Activated CD8-positive, alpha-beta memory T cell treated with anti-CD3 and anti-CD28 coated beads for 4 hours (primary cell): ENCODE measurements at places on chromosomes 3 and 15.

- DNase-seq: peak; percentile 3
Observed at GRCh38 chr15:98518823-98519561, 129.3 kb upstream of the IGF1R start.

DNA sequence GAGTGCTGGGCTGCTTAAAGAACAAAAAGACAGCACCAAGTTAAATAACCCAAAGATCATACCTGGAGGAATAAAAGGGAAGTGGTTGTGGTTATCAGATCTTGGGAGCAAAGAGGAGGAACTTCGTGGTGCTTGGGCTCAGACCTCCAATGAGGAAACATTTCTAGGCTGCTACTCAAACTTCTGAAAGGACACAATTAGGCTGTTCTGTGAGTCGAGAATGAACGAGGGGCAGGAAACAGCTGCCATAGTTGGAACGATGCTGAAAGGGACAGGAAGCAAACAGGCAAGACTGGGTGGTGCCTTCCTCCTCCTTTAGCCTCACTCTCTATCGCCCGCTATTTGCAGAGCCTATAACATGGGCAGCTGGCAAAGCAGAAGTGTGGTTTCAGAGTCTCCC is 276.3 kb upstream of the ARRDC4 start:
- no peak for DNase-seq

- DNase-seq: peak; percentile 41
Observed at GRCh38 chr15:75452865-75453702, 1.6 kb upstream of the SIN3A start.

- DNase-seq: no peak
Observed at GRCh38 chr3:123281406-123281805, 79.7 kb downstream of the SEC22A start.

DNA sequence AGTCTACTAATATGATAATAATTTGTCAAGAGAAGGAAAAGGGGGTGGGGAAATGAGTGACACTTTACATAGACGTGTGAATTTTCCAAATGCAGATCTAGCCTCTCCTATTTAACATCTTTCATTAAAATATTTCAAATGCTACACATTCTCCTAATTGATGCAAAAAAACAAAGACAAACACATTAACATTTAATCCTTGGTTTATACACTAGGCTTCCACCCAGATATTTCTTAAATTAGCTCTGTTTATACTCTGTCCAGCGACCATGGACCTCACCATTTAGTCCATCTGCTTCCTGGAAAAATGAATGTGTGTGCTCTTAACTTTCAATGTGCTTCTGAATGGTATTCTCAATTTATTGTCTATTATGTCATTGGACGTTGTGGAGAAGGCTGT is 409.9 kb downstream of the LSAMP start:
- DNase-seq: no peak

- DNase-seq: no peak
Observed at GRCh38 chr3:31364711-31365110, 168.0 kb upstream of the STT3B start.

- DNase-seq: no peak
Observed at GRCh38 chr3:62073038-62073437, 300.3 kb downstream of the FEZF2 start.

GRCh38 chr3:105614288-105615030 is 247.8 kb downstream of the ALCAM start:
- DNase-seq: no peak

DNA sequence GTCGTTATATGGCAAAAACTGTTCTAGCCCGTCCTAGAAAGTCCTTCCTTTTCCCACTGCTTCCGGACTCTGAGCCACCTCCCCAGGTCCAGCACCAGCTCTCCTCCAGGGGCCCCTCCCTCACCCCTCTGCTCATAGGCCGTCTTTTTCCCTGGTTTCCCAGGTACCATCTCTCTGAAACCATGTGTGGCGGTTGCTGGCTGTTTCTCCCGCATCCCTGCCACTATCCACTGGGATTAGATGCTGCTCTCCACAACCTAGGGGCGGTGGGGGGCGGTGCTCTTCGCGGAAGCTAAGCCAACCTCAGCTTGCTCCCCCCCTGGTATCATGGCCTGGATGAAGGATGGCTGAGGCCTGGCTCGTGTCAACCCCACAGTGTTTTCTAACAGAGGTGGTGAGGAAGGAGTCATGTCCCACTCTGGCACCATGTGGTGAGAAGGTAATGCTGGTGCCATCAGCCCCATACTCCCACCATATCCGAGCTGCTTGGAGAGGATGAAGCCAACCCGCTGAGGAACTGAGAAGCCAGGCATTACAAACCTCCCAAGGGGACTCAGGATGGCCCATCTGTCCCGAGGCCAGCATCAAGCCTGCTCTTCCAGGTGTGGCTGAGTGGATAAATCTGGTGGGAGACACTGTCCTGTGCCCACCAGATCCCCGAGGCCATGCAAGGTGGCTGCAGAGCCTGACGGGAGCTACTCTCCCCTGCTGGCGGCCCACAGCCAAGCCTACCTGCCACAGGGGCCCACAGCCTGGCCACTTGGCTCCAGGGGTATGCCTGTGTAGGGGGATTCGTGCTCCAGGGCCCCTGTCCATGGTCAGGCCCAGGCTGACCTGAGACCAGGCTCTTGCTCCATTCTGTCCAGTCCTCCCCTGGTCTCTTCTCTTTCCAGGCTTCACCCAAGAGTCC is 27.9 kb upstream of the SLC41A3 start:
- DNase-seq: no peak

DNA sequence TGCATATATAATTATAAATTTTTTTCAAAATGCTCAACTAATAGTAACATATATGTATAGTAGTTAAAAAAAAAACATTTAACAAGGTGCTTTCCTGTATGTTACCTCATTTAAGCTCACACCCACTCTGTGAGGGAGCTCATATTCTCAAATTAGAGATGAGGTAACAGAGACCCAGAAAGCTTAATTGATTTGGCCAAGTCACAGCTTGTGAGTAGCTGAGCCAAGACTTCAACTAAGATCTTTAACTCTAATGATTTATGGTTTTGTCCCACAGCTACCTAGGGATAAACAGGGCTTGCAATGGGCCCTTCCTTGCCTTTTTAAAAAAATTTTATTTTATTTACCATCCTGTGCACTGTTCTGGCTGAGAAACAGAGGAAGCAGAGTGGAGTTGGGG is 230.0 kb upstream of the GOLIM4 start:
- DNase-seq: no peak

GRCh38 chr3:66010739-66011655 is 27.7 kb downstream of the MAGI1 start:
- DNase-seq: no peak

- DNase-seq: no peak
Observed at GRCh38 chr15:56077081-56077480, 83.7 kb upstream of the NEDD4 start.

- DNase-seq: no peak
Observed at GRCh38 chr3:172012775-172013174, 26.6 kb upstream of the FNDC3B start.

DNA sequence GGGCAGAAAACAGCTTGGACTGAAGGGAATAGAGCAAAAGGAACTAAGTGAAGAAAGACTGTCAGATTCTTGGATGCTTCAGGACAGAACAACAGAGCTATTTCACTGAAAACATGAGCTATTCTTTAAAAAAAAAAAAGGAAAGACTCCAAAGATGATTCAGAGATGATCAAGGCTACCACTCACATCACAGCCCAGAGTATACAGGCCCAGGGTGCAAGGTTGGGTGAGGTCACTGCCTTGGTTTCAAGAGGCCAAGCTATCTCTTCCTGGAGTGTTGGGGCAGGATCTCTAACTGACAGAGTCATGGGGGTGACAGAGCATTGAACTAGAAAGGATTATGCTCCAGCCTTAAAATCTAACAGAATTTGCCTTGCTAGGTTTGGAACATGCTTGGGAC is 118.1 kb downstream of the AGBL1 start:
- no peak for DNase-seq

- no peak for DNase-seq
Observed at GRCh38 chr3:77780278-77780996, 740.5 kb downstream of the ROBO2 start.

DNA sequence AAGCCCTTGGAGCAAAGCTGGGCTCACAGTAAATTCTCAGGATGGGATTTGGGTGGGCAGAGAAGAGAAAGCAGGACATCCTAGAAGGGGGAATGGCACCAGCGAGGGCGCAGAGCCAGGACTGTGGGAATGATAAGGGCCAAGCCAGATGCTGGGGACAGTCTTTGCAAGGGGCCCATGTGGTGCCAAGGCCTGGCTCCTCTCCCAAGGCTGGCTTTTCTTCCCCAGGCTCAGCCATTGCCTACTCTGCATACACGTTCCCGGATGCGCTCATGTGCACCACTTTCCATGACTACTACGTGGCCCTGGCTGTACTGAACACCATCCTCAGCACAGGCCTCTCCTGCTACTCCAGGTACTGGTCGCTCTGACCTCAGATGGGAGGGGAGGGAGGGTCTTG is 24.7 kb upstream of the KIF23 start:
- no peak for DNase-seq

GRCh38 chr3:60698117-60698516 is 553.1 kb downstream of the FHIT start:
- no peak for DNase-seq

GRCh38 chr3:61356685-61357084 is 105.4 kb upstream of the FHIT start:
- no peak for DNase-seq

DNA sequence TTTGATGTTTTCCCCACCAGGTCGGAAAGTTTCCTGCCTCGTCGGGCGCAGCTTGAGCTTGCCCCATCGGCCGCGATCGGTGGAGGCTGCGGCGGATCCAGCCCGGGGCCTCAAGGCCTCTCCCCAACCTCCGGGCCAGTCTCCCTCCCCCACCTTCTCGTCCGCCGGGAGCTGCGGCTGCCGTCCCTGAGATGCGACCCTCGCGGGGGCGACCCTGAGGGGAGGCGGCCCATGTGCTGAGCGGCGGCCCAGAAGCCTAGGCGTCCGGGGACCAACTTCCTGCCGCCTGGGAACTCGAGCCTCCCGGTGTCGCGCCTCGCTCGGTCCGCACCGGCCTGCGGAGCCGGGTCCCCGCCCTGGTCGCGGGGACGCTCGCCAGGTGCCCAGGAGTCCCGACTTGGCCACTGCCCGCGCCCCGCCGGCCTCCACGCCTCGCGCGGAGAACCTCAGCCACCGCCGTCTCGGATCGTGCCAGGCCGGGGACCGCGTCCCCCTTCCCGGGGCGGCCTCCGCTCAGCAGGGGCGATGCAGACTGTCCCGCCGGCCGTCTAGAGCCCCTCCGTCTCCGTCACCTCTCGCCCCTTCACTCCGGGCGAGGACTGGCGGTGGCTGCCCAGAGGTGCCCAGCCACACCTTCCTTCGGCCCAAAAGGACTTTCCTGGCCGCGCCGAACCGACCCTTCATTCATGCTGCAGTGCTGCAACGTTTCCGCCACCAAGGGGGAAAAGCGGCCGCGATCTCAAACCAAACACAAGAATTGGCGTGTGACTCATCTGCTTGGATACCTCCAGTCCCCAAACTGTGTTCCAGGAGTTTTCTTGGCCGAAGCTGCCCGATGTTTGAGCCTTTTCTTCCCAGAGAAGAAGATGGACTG is 656 bp downstream of the SLMAP start:
- no peak for DNase-seq

- no peak for DNase-seq
Observed at GRCh38 chr15:31341071-31341470, 14.4 kb downstream of the KLF13 start.

DNA sequence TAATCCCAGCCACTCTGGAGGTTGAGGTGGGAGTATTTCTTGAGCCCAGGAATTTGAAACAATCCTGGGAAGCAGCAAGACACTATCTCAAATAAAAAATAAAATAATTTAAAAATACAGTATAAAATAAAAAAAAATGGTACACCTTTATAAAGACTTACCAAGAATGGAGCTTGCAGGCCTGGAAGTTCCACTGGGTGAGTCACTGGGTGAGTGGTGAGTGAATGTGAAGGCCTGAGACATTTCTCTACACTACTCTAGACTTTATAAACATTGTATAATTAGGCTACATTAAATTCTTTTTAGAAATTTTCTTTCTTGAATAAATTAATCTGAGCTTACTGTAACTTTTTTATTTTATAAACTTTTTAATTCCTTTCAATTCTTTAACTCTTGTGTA is 609.1 kb upstream of the BCHE start:
- DNase-seq: no peak

DNA sequence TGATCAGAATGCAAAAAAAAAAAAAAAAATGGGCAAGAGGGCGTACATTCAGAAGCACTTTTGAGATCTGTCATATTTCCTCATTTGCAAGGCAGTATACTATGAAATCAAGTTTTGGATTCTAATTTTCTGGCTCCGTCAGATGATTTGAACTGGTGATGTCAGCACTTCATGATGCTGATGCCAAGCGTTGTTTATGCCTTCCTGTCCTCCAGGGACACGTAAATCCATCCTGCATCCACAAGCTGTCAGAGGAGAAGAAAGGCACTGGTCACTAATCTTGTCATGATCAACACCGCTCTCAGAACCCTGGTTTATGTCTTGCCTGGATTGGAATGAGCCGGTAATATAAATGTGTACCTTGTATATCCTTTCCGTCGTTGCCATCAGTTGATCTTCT is 152.1 kb upstream of the EPHA3 start:
- no peak for DNase-seq

- DNase-seq: no peak
Observed at GRCh38 chr3:188936597-188937107, 235.1 kb upstream of the TPRG1 start.

DNA sequence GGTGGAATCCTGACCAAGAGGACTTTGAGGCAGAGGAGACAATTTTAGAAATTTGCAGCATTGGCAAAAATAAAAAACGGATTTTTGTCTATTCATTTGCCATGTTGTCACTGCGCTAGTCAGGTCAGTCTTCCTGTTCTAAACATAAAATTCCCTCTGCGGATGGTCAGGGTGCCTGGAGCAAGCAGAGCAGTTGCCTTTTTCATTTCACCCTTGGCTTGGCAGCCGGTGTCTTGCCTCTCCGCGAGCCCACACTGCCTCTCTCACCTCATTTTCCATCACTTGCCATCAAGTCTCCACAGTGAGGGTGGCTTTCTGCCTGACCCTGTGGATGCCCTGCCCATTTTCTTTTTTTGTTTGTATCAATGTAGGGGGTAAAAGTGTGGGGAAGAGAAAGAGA is 396.1 kb downstream of the LRTM1 start:
- no peak for DNase-seq

DNA sequence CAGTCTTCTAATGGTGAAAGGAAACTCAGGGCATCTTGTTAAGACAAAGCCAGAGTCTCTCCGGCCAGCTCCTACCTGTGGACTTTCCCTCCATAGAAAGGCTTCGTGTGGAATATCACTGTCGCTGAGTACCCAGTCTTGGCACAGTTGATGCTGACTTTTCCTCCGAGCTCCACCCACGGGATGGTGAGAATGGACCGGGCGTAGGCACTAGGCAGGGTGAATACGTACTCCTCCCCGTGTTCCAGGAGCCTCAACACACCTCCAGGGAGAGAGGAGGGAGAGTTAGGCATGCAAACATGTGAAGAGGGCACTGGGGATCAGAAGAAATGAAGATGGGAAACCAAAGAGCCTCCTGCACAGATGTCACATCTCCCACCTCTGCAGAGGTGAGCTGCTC is 138.0 kb downstream of the STT3B start:
- DNase-seq: no peak
